ENCODE measurements at places on chromosomes 11 and 22.

- DNase-seq, result no peak
These were observed 5.4 kb downstream of the INPP5J start for GRCh38 chr22:31128156-31128555.

- DNase-seq, result peak; percentile 38
These were observed 65.2 kb downstream of the CSTPP1 start for GRCh38 chr11:47001781-47002181.

DNA sequence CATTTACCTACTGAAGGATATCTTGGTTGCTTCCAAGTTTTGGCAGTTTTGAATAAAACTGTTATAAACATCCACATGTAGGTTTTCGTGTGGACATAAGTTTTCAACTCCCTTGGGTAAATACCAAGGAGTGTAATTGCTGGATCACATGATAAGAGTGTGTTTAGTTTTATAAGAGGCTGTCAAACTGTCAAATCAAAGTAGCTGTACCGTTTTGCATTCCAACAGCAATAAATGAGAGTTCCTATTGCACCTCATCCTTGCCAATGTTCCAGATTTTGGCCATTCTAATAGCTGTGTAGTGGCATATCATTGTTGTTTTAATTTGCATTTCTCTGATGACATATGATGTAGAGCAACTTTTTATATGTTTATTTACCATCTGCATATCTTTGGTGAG, 190.8 kb upstream of the SYN3 start:
- no peak for DNase-seq

DNA sequence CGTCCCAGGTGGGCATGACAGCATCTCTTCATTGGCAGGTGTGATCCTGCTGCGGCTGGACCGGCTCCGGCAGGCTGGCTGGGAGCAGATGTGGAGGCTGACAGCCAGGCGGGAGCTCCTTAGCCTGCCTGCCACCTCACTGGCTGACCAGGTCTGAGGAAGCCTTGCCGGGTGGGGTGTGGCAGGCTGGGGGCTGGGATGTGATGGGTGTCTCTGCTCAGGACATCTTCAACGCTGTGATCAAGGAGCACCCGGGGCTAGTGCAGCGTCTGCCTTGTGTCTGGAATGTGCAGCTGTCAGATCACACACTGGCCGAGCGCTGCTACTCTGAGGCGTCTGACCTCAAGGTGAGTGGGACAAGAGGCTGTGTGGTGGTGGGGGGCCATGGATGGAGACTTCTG, 3.5 kb downstream of the LARGE2 start:
- DNase-seq, result no peak

- no peak for DNase-seq
These were observed 1.9 kb downstream of the HTR3B start for GRCh38 chr11:113906516-113906915.

DNA sequence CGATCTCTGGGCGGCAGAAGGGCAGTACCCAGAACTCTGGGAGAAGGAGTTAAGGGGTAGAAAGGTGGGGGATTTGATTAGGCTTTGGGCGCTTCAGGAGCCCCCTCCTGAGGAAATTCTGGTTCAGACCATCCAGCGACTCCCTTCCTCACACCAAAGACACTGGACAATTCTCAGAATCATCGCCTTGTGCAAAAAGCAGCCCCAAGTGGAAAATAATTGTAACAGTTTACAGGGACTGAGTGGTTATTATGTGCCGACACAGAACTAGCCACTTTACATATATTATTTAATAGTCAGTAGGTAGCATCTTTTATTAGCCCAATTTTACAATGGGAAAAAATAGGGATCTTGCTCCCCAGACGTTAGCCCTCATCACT, 662 bp upstream of the TRIM3 start:
- no peak for DNase-seq

GRCh38 chr22:44701824-44702478, at the start of gene PRR5:
Gene PRR5 (plus strand): TSS chr22:44702204. CDS start chr22:44702475, 271 bp downstream.
- peak; percentile 21 for DNase-seq

DNA sequence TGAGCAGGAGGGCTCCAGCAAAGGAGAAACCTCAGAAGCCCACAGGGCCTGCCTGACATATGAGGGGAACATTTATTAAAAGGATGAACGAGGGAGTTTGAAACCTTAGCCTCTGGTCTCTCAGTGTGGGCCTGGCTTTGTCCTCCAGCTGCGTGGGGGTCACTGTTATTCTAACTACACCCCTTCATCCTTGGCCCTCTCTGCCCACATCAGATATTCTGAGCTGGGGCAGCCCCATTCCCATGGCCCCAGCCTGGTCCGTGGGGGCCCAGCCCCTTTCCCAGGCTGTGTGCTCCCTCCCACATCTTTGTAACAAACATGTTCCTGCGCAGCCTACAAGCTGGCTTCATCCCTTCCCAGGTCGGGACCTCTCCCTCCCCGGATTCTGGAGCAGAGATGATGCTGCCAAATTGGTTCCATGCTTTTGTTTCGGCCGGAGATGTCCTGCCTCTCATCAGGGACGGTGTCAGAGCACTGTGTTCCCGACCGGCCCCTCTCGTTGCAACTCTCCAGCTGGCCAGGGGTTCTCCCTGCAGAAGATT, 4.0 kb downstream of the FXYD6 start:
- DNase-seq, result no peak

DNA sequence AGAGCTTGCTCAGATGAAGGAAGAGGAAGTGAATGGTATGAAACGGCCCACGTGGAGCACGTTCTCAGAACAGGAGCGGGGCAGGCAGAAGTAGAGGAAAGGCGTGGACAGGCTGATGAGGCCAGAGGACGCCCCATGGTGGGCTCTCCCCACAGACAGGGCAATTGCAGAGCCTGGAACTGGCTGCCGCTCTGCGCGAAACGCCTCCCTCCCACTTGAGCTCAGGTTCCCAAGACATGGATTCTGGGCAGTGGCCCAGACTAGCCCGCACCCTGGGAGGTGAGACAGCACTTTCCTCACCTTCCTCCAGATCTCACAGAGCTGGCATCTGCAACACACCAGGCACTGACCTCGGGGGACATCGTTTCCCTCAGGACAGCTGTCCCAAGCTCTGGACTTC, 117.6 kb downstream of the PHF21B start:
- no peak for DNase-seq

- DNase-seq, result no peak
These were observed 12.2 kb downstream of the TXN2 start for GRCh38 chr22:36469094-36469710.

DNA sequence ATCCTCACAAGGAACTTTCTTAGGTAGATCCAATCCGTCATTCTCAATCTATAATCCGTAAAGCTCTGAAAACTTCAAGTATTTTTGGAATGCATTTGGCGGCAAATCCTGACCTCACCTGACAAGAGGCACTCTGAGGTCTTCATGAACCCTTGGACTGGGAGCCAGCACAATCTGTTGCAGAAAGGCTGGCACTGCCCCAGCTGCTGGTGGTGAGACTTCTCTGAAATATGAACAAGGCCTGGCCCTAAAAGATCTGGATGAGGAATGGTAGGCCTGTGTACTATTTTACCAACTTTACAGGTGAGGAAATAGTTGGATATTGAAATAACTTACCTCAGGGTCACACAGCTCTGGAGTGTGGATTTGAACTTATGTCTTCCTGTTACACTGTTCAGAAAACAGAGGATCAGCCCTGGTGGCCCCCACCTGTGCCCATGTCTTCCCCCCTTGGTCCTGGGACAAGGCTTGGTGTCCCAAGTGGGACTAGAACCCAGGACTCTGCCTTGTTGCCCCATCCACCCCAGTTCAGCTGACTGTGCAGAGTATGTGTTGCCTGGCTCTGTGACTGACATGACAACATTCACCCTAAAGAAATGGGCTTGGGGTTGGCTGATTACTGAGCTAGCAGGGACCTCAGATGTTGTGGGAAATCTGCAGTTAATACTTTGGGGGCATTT, 471.4 kb downstream of the MN1 start:
- DNase-seq, result no peak

GRCh38 chr22:47196166-47196849, 433.9 kb downstream of the TBC1D22A start:
- no peak for DNase-seq

DNA sequence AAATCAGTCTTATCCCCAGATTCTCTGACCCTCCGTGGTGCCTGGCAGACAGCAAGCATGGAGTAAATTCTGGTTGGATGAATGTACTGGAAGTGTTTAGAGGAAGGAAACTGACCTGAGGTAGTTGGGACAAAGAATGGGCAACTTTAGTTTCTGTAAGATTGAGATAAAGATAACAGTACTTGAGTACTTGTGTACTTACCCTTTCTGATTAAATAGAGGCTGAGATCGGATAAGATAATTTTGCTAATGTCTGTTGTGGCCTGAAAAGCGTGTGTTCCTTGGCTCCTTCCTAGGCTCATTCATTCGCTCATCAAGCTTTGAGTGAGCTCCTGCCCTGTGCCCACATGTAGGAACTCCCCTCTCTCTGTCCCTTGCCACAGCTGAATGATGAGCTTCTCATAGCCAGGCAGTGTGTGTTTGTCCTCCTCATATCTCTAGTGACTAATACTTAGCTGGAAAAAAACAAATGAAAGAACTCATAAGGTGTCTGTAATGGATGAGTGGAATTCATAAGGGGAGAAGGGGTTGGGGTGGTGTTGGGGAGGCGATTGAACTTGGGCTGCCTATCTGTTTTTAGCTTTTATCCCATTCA, 118.1 kb downstream of the DBX1 start:
- no peak for DNase-seq

Data from NCI-H748 treated with DMSO at 0.1 percent for 48 hours (cell line).